ENCODE measurements at places on chromosomes 6 and 20. TPM values are rescaled to one million over a fixed set of nuclear protein-coding genes. Genes with fewer than 3 reads are reported as not detected.

DNA sequence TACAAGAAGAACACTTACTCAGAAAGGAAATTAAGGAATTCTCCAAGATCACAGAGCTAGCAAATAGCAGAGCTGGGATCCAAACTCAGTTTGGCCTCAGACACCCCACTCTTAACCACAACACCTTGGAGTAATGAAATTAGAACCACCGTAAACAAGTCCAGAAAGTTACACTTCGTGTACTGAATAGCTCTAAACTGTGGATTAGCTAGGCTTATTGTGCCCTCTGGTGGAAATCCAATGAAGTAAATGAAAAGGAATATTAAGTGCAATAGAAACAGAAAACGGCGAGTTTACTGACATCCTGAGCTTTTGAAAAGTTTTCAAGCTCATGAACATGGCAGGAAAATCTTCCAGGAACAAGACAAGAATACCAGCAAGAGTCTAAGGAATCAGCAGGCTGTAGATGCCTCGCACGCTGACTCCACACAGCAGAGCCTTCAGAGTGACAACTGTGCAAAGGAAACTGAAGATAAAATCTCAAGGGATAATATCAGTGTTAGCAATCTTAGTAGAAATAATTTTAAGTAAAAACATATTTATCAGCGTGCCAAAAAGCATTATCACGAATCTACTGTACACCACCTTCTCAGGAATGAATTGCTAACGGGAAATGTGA, 34.6 kb downstream of the FBXO5 start:
- DNase-seq, result peak; percentile 35

GRCh38 chr6:15355683-15356099, 109.8 kb downstream of the JARID2 start:
- no peak for DNase-seq

The SLA2 gene
- polyA plus RNA-seq, result 0.48 TPM

The CNR1 gene
- polyA plus RNA-seq, result 0.25 TPM

The CYP39A1 gene
- polyA plus RNA-seq, result not detected

DNA sequence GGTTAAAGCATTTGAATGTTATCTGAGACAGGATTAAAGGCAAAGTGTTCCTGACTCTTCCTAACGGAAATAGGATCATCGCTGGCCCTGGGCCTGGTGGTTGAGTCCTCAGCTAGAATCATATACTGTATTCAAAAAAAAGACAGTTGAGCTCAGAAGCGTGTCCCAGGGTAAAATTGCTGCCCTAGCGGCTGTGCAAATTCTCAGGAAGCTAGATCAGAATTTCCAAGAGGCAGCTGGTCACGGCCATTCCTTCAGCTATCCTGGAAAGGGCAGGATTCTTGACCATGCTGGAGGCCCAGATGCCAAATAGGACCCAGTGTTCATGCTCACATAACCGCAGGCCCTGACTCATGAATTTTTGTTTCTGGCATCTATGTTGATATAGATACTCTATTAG, 67.4 kb downstream of the STMND1 start:
- DNase-seq, result peak; percentile 47

DNA sequence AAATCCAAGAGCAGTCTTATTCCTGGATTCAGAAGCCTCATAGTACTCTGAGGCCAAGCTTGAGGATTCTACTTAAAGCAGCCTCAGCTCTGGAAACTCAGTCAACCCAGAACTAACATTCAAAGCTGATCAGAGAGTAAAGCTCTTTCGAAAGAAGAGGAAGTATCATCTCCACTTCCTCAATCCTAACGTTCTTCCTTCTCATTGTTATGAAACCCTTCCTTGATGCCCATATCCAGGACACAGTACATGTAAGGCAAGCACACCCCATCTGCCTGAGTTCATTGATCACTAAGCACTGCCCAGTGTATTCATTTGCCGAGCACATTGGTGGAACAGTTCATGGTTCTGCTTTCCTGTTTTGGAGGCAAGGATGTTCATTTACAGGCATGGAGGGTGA, at the start of gene IPCEF1:
Gene IPCEF1, minus strand, starts transcription at position 114 of the 400 bp plus-strand sequence. CDS start 90,856 bp downstream, outside the sequence.
- DNase-seq, result no peak

- no peak for DNase-seq
Measured at GRCh38 chr20:25318471-25319240, 70.8 kb downstream of the PYGB start.

GRCh38 chr20:57650756-57651483, 30.7 kb upstream of the ZBP1 start:
- no peak for DNase-seq

DNA sequence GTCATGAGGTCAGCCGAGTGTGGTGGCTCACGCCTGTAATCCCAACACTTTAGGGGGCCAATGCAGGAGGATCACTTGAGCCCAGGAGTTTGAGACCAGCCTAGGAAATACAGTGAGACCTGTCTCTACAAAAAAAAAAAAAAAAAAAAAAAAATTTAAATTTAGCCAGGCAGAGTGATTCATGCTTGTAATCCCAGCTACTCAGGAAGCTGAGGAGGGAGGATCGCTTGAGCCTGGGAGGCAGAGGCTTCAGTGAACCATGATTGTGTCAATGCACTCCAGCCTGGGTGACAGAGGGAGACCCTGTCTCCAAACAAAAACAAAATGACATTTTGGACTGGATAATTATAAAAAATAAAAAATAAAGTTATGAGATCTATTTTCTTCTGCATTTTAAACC, 56.2 kb downstream of the ADGRF1 start:
- no peak for DNase-seq

The ENPP5 gene
- polyA plus RNA-seq, result 3.8 TPM

DNA sequence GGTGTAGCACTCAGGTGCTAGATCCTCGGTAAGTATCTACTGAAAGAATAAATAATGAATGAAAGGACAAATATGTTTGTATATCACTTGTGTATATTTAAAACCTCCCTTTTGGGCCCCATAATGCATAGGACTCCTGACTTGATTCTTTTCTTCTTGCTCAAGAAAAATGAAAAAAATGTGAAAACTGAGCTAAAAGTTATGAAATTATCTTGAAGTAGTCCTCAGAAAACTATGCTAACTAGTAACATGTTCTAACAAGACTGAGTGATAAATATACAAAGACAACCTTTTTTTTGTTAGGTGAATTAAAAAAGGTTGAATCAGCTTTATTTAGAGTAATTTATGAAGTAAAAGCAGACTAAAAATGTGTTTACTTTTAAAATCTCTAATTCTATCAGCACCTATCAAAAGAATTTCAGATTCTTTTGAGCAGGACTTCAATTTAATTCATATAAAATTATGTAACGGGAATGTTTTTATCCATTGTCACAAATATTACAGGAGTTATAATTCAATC, 247.8 kb upstream of the JAG1 start:
- DNase-seq, result no peak

DNA sequence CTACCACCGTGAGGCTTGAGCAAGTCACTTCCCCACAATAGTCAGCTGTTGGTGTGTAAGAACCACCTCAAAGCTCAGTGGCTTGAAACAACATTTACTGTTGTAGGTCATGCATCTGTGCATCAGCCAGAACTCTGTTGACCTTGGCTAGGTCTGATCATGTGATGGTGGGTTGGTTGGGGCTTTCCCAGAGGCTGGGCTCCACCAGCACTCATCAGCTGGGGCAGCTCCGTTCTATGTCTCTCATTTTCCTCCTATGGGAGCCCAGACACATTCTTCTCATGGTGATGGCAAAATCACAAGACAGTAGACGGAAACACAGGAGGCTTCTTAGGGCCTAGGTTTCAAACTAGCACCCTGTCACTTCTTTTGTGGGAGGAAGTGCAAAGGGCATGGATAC, 42.8 kb upstream of the PSMF1 start:
- DNase-seq, result no peak

DNA sequence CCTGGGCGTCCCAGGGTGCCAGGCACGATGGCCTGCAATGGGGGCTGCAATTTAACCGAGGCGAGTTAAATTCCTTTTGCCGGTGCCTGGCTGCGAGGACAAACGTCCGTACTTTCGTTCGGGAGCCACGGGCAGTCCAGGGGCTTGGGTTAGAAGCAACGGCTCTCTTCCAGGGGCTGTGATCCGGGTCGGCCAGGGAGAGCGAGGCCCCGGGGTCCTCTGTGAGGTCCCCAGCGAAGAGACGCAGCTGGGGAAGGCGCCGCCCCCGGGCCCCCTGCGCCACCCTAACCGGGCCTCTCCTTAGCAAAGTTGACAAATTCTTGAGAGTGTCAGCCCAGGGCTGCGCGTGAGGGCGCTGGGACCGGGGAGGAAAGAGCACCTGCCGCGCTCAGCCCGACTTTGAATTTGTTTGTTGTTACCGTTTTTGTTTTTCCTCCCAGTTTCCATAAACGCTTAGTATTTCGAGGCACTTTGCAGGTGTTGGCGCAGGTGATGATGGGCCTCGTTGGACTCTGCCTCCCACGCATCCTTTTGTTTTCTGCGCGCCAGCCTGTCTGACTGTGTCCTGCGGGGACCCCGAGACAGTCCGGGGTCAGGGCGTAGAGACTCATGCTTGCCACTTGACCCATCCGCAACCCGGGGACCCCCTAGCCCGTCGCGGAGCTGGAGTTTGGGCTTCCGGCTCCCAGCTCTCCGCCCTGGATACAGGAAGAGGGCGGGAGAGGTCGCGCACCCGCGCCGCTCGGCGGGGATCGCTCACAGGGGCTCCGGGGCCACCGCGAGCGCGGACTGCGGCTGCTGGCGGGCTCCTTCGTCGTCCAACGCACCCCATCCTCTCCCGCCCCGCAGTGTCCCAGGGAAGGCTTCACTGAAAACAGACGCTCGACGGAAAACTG, 5.8 kb downstream of the OLIG3 start:
- no peak for DNase-seq

DNA sequence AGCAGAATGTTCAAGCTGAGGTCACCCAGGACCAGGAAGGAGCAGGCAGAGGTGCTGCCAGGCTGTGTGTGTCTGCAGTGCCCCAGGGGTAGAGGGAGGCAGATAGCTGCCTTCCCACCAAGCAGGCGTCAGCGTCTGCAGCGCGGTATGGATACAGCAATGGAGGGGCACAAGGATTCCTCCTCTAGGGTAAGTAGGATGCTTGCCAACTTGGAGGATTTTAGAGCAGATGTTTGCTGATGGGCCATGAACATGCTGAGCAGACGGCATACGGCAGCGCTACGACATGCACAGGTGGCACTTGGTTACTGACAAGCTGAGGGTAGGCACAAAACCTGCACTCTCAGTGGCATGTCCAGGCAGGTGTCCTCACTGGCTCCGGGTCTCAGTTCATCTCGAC, 48.1 kb downstream of the PSMG4 start:
- no peak for DNase-seq

DNA sequence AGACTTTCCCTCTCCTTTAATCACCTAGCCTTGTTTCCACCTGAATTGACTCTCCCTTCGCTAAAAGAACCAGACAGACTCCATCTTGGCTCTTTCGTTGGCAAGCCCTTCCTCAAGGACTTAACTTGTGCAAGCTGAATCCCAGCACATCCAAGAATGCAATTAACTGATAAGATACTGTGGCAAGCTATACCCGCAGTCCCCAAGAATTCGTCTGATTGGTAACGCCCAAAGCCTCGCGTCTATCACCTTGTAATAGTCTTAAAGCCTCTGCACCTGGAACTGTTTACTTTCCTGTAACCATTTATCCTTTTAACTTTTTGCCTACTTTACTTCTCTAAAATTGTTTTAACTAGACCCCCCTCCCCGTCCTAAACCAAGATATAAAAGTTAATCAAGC, 15.6 kb upstream of the MYCT1 start:
- DNase-seq, result no peak

The KIF6 gene
- 1.3 TPM for polyA plus RNA-seq

DNA sequence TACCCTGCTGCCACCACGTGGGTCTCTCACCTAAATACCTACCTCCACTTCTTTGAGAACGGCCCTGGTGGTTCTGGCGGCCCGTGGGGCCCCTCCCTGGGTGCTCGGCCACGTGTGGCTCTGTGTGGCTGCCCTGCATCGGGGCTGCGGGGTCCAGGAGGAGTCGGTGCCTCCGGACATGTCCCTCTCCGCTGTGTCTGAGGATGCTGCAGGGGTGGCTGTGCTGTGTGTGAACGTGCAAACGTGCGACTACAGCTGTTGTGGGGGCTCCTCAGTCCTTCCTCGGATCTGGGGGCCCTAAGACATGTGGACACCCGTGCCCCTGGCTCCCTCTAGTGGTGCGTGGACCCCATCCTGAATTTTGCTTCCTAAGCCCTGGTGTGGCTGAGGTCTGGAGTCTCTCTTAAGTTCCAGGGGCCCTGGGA, 691.8 kb downstream of the QKI start:
- no peak for DNase-seq

GRCh38 chr6:122610690-122611455, 668 bp downstream of the PKIB start:
- DNase-seq, result no peak

The PRKN gene
- not detected for polyA plus RNA-seq

DNA sequence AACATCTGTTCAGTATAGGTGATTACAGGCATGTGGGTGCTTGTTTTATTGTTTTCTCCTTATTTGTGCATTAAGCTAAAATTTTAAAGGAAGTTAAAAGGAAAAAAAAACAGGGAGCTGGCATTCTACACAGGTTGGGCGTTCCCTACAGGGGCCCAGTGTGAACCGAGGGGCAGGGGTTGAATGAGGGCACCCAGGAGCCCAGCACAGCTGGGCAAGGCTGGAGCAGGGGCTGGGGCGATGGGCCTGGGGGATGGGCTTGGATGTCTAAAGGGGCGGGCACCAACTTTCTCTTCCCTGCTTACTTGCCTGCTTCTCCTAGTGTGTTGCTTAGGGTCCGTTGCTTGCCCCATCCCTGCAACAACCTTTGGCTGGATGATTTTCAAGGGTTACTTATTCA, 230.2 kb upstream of the RNF24 start:
- DNase-seq, result no peak

GRCh38 chr20:59560588-59561227, 43.6 kb upstream of the PHACTR3 start:
- DNase-seq, result no peak

DNA sequence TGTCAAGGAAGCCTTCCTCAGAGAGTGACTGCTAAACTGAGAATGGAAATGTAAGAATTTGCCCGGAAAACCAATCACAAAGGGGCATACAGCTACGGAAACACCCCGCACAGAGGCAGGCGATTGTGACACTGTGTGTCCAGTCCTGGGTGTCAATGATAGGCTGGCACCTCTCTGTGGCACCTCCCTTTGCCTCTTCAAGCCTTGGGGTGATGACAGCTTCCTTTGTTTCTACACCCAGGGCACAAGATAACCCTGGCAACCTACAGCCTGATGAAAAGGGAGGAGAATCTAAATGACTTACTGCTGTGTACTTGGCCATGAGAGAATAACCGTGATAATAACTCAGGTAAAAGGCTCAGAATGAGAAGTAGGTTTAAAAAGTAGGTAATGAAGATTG, 93.6 kb upstream of the SSTR4 start:
- no peak for DNase-seq

DNA sequence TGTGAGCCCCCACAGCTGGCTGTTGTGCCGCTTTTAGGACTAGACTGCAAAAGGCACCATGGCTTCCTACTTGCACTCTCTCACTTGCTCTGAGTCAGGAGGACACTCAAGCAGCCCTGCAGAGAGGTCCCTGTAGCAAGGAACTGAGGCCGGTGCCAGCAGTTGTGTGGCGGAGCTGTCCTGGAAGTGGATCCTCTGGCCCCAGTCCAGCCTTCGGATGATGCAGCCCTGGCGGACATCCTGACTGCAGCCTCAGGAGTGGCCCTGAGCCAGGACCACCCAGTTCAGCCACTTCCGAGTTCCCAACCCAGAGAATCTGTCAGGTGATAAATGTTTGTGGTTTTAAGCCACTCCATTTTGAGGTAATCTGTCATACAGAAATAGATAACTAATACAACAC, 17.5 kb downstream of the CTCFL start:
- DNase-seq, result no peak

GRCh38 chr6:42460883-42461282, 9.2 kb upstream of the TRERF1 start:
- DNase-seq, result no peak
